ENCODE measurements at places on chromosomes 12 and 14.

DNA sequence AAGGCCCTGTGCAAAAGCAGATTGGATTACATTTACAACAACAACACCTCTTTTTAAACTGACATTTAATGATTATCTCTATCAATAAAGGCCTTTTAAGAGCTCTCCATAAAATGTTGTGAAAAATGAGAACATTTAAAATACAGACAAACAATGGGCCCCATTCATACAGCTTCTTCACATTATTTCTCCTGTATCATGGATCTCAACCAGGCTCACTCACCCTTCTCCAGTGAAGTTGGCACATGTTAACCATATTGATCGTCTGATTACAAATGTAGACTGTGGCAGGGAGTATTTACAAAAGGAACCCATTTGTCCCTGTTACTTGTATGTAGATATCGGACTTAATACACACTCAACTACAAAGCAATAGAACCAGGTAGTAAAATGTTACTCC is 220.2 kb upstream of the BTG1 start:
- no peak for DNase-seq

GRCh38 chr14:75452900-75453816 is 25.3 kb downstream of the JDP2 start:
- DNase-seq = no peak

DNA sequence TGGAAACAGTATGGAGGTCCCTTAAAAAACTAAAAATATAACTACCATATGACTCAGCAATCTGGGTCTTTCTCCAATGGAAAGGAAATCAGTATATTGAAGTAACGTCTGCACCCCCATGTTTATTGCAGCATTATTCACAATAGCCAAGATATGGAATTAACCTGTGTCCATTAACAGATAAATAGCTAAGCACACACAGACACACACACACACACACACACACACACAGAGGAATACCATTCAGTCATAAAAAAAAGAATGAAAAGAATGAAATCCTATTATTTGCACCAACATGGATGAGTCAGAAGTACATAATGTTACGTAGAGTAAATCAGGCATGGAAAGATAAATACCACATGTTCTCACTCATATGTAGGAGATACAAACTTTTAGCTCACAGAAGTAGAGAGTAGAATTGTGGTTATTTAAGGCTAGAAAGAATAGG is 4.7 kb downstream of the KLRK1 start:
- DNase-seq = no peak

DNA sequence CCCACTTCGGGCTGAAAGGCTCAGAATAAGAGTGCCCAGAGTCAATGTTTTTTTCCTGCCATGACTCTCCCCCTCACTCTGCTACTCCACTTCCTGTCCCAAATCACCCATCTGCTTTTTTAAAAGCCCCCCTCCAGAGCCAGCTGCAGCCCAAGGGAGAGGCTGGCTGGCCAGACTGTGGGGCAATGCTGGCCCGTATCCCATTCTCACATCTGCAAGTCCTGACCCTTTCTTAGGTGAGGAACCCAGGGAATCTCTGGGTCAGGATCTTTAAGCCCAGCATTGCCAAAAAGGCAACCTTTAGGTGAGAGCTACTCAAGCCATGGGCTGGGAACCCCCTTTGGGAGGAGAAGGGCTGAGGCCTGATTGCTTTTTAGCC is 1.7 kb upstream of the ITGA5 start:
- DNase-seq = no peak

GRCh38 chr12:129827102-129827865 is 76.5 kb downstream of the TMEM132D start:
- no peak for DNase-seq

GRCh38 chr12:53664936-53665335 is 10.9 kb downstream of the ATP5MC2 start:
- no peak for DNase-seq

GRCh38 chr12:31019976-31020375 is 53.7 kb upstream of the DDX11 start:
- no peak for DNase-seq

- DNase-seq = no peak
Observed at GRCh38 chr14:100432652-100433427, 109.7 kb downstream of the SLC25A47 start.

DNA sequence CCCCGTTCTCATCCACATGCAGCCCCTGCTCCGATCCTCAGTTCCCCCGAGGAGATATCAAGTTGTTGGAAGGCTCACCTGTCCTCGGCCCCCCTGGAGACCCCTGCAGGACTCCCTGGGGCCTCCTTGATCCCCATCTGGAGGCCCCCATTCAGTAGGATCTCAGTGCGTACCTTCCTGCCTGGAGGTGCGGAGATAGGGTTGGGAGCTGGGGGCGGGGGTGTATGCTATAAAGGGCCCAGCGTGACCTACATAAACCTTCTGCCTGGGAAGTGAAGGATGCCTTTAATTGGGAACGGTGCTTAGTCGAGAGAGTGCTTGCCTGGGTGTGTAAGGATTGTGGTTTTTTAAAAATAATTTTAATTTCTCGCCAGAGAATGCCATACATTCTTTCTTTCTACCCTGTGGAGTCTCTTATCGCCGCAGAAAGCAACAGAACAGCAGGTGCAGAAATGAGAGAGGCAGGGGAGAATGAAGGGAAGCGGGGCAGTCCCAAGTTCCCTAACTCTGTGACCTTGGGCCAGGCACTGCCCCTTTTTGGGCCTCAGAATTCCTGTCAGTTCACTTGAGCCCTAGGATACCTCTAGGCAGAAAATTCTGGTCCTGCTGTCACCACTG is 153.7 kb downstream of the TSPAN9 start:
- DNase-seq = no peak

- no peak for DNase-seq
Observed at GRCh38 chr14:99129998-99130397, 142.0 kb downstream of the BCL11B start.

DNA sequence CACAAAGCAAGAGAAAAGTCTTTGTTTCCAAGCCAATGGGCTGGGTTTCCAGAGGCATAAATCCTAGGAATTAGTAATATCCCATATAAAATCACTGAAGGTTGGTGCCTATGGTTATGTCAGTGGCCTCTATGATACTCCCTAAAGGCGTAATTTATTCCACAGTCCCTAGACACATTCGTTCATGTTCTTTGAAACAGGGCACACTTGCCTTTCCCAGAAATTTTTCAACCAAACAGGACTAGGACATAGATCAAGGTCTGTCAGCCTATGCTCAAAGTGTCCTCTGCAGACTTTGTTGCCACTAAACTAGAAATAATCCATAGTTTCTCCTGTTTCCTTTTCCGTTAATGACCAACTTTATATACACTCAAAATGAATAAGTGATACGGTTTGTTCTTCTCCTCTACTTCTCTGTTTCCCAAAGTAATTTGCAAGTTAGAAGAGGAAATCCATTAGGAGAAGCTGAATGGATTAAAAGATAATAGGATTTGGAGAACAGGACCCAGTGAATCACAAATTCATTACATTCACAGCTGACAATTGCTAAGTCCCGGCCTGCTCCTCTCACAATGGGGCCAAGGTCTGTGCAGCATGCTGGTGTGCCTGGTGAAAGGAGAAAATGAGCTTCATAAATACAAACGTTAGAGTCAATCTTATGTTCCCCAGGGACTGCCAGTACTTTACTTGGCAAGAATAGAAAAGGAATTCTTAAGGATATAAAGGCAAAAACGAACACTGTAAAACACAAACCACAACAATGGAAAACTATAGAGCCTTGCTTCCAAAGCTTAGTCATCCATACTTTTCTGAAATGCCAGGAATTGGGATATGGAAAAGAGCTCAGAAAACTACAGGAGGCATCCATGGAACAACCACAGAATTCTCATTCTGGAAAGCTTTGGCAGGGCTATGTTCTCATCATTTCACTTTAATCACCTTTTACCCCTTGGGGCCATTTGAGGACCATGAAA is 966.2 kb downstream of the NRXN3 start:
- no peak for DNase-seq

GRCh38 chr14:22390824-22391461 is 198.1 kb downstream of the DAD1 start:
- DNase-seq = no peak

DNA sequence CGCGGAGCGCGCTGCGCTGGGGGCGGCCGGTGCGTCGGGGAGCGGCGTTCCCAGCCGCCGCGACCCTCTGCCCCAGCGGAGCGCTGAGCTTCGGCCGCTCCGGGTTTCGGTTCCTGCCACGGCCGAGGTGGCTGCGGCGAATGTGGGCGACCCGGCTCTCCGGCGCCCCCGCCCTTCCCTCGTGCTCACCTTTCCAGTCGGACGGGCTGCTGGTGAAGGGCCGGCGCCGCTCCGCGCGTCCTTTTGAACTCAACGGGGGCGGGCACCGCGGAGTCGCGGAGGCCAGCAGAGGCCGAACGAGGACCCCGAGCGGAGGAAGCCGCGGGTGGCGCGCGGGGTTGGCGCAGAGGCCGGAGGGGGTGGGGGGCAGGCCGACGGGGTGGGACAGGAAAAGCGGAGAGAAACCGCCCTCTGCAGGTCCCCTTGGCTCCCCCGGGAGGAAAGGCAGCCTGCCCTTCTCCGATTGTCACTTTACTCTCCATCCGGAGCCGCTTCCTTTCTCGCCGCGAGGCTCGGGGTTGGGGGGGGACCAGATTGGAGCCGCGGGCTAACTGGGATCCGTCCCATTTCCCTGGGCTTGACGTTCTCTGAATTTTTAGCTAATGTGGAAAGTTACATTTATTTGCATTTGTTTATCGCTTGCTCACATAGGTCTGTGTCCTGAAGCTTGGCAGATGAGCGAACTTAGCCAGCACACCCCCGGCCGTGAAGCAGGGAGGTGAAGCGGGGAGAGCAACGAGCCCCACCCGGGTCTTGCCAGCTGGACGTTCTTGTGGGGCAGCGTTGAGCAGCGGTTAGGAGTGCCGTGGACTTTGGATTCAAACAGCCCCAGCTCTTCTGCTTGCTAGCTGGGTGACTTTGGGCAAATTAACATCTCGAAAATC is at the start of gene SMAGP:
Gene SMAGP (minus strand): TSS at position 349 of the 884 bp plus-strand sequence. CDS start 1,137 bp downstream, outside the sequence.
- DNase-seq = no peak

DNA sequence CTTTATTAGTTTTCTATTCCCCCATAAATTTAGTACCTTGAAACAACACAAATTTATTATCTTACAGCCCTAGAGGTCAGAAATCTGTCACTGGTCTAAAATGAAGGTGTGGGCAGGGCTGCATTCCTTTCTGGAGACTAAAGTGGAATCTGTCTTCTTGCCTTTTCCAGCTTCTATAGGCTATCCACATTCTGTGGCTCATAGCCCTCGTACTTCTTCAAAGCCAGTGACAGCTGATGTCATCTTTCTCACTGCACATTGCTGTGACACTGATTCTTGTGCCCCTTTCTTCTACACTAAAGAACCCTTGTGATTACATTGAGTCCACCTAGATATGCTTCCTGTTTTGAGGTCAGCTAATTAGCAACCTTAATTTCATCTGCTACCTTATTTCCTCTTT is 23.2 kb upstream of the DCN start:
- DNase-seq = no peak

GRCh38 chr12:76551482-76551888 is 8.1 kb downstream of the OSBPL8 start:
- no peak for DNase-seq
